ENCODE measurements at places on chromosomes 2 and 18. TPM values are rescaled to one million over a fixed set of nuclear protein-coding genes. Genes with fewer than 3 reads are reported as not detected.

LINC00305 gene
- not detected for total RNA-seq

PARD3B gene
- 0.83 TPM for total RNA-seq

RAD51AP2 gene
- total RNA-seq: not detected

CYS1 gene
- total RNA-seq: 1.6 TPM

FBXO15 gene
- total RNA-seq: 0.46 TPM
